ENCODE measurements at places on chromosomes 12 and 14. TPM values are rescaled to one million over a fixed set of nuclear protein-coding genes. Genes with fewer than 3 reads are reported as not detected.
A peak's percentile ranks its signal among the peaks of the same experiment; 100 is the strongest.

DNA sequence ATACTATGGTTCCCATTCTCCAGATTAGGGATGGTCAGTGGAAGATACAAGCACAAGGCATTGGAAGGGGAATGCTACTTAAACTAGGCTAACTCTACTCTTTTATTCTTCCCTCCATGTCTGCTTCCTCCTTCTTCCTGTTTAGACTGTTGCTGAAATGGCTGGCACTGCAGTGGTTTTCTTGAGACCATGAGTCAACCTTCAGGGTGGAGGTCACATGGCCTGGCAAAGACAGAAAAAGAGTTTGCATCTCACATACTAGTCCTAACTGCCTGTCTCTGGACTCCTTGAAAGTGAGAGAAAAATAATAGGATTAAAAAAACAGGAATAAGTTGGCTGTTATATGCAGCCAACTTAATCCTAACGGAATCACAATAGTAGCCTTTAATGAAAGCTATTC, 37.0 kb downstream of the ALDH1L2 start:
- H3K4me1 ChIP-seq: peaks cover under 1% of the 10 kb centered on the region
- H3K4me3 ChIP-seq: no peak overlapping the region
- H3K36me3 ChIP-seq: no peaks in the 10 kb centered on the region
- DNase-seq: no peak

Gene ACOT6
- not detected for total RNA-seq

Gene ZNF26
- 14.1 TPM for total RNA-seq

Gene ADAMTS20
- not detected for total RNA-seq

Gene TAS2R14
- total RNA-seq: 1.8 TPM

DNA sequence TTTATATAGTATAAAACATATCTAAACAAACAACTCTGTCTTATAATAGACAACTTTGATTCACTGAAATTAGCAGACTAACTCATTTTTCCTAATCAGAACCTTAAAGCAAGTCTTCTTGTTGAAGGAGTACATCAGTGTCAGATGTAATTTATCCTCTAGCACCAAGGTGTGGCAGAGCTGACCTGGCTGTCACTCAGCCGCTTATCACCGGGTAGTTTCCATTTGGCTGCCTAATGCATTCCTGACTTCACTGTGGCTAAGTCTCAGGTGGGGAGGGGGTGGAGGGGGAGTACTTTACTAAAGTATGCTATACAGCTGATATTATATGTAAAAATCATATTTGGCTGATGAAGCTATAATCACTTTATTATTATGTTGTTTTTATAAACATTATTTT, 339.9 kb upstream of the RGS6 start:
- H3K36me3 ChIP-seq: peaks cover 11% of the 10 kb centered on the region
- no peak overlapping the region for H3K4me3 ChIP-seq
- no peak for DNase-seq
- H3K27ac ChIP-seq: peak overlapping the region; percentile 61

GRCh38 chr12:117102800-117103181, 3.6 kb upstream of the TESC start:
- H3K27ac ChIP-seq: no peak overlapping the region
- DNase-seq: no peak
- no peaks in the 10 kb centered on the region for H3K27me3 ChIP-seq
- no peak overlapping the region for H3K4me3 ChIP-seq

Gene LTA4H
- total RNA-seq: 44.7 TPM

DNA sequence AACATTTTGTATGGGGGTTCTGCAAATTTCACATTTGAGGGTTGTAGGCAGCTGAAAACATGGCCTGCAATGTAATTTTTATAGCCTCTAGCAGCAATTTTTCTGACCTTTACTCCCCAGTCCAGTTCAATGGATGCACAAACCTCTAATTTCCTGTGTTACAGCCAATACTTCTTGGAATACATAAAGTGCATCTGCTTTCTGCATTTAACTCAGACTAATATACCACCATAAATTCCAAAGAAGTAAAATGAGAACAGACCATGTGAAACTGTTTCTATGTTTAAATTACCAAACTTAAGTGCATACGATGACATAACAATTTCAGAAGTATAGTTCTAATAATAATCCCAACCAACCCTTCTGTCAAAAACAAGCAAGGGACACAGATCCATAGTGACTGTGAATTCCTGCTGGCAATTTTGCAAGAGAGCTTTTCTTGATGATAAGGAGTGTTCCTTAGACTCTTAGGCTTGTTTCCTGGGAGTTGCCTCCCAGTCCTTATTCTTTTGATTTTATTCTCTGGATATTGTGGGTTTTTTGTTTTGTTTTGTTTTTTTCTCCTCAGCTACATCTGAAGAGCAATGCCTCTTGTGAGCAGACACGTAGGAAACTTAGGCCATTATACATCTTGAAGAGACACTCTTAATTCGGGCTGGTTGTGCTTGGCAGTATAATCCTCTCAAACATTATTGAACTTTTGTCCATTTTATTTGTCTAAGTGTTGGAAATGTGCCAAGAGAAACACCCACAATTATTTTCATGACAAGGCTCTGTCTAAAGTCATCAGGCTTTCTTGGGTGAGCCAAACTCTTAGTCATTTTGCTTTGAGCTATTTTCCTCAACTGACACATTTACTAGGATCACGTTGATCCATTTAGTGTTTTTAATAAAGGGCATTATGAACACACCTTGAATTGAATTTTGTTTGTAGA, 51.3 kb upstream of the RERGL start:
- DNase-seq: no peak
- H3K27me3 ChIP-seq: no peaks in the 10 kb centered on the region
- no peak overlapping the region for H3K4me3 ChIP-seq
- H3K4me1 ChIP-seq: no peaks in the 10 kb centered on the region
- H3K36me3 ChIP-seq: no peaks in the 10 kb centered on the region

- no peak overlapping the region for H3K4me3 ChIP-seq
- no peaks in the 10 kb centered on the region for H3K27me3 ChIP-seq
- H3K27ac ChIP-seq: no peak overlapping the region
- no peaks in the 10 kb centered on the region for H3K4me1 ChIP-seq
- no peaks in the 10 kb centered on the region for H3K36me3 ChIP-seq
Measured at GRCh38 chr14:28676479-28676878, 90.1 kb upstream of the FOXG1 start.

DNA sequence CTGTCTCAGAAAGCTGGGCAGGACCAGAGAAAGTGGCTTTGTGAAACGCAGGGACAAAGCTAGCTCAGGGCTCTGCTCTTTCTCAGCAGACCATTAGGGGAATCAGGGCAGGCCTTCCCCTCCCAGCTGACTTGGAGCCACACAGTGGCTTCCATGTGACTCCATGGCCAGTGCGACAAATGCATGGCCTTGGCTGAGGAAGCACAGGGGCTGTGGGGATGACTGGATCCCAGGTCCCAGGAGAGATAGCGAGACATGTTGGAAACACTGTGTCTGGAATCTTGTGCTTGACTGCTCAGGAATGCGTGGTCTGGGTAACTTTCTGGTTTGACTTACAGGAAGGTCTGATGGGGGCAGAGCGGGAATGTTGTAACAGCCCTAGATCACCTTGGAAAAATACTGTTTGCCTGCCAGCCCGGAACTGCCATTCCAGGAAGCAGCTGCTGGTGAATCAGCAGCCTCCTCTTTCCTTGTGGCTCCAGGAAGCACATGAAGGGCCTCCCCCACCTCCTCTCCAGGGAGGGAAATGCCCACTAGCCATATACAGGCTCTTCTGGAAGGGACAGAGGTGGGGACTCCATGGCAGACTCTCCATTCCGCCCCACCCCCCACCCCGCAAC, 133.5 kb upstream of the HIF1A start:
- H3K4me1 ChIP-seq: peaks cover 8% of the 10 kb centered on the region
- no peaks in the 10 kb centered on the region for H3K27me3 ChIP-seq
- no peak overlapping the region for H3K4me3 ChIP-seq
- no peaks in the 10 kb centered on the region for H3K36me3 ChIP-seq
- no peak overlapping the region for H3K27ac ChIP-seq

DNA sequence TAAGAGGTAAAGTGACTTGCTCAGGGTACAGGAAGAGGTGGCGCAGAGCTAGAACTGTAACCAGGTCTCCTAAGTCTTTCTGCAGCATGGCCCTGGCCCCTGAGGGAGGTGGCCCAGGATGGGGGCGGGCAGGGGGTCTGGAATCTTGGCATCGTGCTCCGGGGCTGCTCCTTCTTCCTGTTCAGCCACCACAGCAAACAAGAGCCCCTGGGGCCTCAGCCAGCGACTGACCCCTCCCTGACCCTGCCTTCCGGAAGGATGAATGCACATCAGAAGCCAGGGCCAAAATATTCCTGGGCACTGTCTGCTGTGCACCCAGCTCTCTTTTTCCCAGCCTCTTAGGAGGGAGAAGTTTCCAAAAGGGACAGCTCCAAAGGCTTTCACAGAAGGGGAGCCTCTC, 242.8 kb downstream of the DPF3 start:
- H3K4me1 ChIP-seq: peaks cover 9% of the 10 kb centered on the region
- H3K4me3 ChIP-seq: no peak overlapping the region
- peaks cover 4% of the 10 kb centered on the region for H3K27me3 ChIP-seq
- no peaks in the 10 kb centered on the region for H3K36me3 ChIP-seq
- H3K27ac ChIP-seq: no peak overlapping the region
- DNase-seq: no peak

- no peaks in the 10 kb centered on the region for H3K36me3 ChIP-seq
- no peaks in the 10 kb centered on the region for H3K27me3 ChIP-seq
- H3K27ac ChIP-seq: peak overlapping the region; percentile 82
- no peak for DNase-seq
- no peak overlapping the region for H3K4me3 ChIP-seq
Measured at GRCh38 chr14:68359837-68360552, 432.9 kb downstream of the ZFP36L1 start.

DNA sequence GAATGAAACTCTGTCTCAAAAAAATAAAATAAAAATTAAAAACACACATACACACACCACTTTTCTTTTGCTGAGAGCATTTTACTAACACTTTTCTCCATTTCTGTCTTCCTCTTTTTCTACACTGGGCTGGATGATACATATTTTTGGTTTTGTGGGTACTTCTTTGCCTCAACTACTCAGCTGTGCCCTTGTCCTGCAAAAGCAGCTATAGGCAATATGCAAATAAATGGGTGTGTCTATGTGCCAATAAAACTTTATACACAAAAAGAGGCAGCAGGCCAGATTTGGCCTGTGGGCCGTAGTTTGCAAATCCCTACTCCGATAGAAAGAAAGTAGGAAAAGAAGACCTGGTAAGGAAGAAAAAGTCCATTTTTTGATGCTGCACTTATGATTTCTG, 6.5 kb downstream of the CLMN start:
- no peaks in the 10 kb centered on the region for H3K27me3 ChIP-seq
- no peak overlapping the region for H3K4me3 ChIP-seq
- no peaks in the 10 kb centered on the region for H3K36me3 ChIP-seq
- H3K27ac ChIP-seq: no peak overlapping the region
- DNase-seq: no peak

Gene OR4E2
- total RNA-seq: not detected

DNA sequence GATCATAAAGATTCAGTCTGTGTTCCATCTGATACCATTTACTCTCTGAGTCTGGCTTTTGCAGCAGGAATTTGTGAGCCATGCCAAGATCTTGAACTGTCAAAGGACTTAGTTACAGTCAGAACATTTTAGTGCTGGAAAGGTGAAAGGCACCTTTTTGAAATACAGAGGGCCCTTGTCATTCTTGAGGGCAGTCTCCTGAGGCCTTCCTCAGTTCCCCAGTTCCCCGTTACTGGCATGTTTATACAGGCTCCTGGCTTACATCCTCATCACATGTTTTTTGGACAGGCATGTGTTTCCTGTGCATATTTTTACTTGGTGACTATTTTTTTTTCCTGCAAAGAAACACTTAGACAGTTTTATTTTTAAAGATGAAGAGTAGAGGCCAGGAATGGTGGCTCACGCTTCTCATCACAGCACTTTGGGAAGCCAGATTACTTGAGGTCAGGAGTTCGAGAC, 21.0 kb downstream of the CFAP54 start:
- no peaks in the 10 kb centered on the region for H3K27me3 ChIP-seq
- no peak for DNase-seq
- H3K27ac ChIP-seq: no peak overlapping the region
- no peaks in the 10 kb centered on the region for H3K36me3 ChIP-seq

Gene PTGDR
- total RNA-seq: not detected

DNA sequence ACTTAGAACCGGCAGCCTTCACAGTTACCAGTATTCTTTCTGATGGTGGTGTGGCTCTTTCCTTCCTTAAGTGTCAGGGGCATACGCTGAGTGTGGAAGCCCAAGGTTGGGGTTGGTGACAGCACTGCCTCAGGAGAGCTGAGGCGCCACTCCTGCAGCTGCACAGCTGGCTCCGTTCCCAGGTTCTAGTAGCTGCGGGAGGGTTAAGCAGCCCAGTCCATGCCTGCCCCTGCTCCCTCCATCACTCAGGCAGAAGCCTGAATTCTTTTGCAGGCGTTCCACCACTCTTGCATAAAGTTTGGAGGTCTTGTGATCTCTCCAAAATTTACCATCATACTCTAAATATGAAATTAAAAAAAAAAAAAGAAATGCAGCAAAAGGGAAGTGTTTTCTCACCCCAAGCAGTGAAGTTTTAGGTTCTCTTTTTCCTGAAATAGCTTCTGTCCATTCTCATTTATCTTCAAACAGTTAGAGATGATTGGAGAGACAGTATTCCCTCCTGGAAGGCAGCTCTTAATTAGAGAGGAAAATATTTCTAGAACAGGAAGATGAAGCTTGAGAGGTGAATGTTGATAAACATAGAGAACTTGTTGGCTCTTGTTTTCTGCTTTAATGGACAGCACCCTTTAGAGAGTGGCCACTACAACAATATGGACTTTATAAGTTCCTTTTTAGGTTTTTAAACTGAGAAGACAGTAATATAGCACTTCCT, 136.1 kb downstream of the FGD4 start:
- H3K27me3 ChIP-seq: no peaks in the 10 kb centered on the region
- DNase-seq: no peak
- H3K27ac ChIP-seq: no peak overlapping the region
- H3K4me1 ChIP-seq: no peaks in the 10 kb centered on the region

All from GM12878 (cell line).